ENCODE measurements at places on chromosomes 11 and 22. TPM values are rescaled to one million over a fixed set of nuclear protein-coding genes. Genes with fewer than 3 reads are reported as not detected.

Gene THY1
- total RNA-seq = 1.8 TPM

Gene IGLL1
- total RNA-seq = not detected

Gene OLFML1
- total RNA-seq = 8.5 TPM

Gene ST13
- 197 TPM for total RNA-seq

Gene GGT1
- 2.3 TPM for total RNA-seq

Gene PRAME
- total RNA-seq = not detected

Gene ZBTB16
- 78.1 TPM for total RNA-seq

Gene PLEKHB1
- total RNA-seq = 8.4 TPM

Gene MOGAT2
- 0.22 TPM for total RNA-seq

Gene MPPED2
- total RNA-seq = 9.7 TPM

Gene KMT5B
- total RNA-seq = 29.1 TPM

Gene POU2F3
- total RNA-seq = 0.19 TPM

- no peak for DNase-seq
Measured at GRCh38 chr22:21816787-21817496, 50.5 kb downstream of the MAPK1 start.

GRCh38 chr22:17348464-17349103 lies 20.7 kb upstream of the CECR2 start:
- no peak for DNase-seq

DNA sequence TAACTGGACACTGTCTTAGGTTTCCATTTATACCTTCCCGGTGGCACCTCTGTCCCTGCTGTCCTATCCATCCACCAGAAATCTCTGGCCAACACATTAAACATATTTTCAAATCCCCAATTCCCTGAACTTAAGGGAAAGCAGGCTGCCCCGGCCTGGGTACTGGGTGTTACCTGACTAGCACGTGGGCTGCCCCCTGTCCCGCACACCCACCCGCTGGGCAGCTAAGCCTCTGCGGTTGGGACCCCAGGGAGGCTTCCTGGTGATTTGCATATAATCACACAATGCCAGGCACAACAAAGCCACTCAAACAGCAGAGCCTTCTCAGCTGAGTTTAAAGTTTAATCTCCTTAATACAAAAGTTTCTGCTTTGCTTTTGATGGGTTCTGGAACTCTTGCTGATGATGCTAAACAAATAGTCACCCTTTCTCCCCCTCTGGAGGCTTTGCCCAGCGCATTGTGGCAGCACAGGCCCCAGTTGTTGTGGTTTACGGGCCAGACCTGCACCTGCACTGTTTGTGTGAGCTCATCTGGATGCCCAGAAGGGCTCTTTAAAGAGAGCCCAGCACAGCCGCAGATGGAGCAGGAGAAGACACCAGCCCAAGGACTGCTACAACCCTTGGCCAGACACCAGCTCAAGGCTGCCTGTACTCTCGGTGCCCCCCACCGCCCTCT lies 59.9 kb upstream of the POU2AF1 start:
- no peak for DNase-seq

GRCh38 chr22:23226497-23226850 lies 46.2 kb downstream of the BCR start:
- no peak for DNase-seq

DNA sequence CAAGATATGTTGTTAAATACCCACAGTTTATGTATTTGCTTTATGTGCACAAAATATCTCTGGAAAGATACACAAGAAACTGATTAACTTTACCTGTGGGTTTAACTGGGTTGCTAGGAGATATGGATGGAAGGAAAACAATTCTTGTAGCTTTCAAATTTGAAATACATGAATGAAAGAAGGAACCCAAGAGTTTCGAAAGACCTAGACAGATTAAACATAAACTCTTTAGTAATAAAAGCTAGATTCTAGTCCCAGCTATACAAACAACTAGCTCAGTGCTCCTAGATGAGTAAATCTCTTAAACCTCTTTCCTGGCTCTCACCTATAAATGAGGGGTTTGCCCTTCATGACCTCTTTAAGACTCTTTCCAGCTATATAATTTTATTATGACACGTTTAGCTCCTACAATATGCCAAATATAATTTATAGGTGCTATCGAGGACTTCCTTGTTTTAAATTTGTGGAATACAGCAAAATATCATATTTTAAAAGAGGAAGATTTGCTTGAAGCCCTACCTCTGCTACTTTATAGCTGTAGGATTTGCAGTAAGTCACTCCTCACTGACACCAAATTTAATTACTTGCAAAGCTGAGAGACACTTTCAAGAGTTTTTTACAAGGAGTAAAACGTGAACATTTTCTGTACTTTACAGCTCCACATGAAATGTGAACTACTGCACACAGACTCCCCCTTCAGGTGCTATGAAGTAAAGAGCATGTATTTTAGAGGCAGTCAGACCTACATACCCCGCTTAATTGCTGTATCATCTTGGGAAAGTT lies 50.7 kb downstream of the RRAS2 start:
- DNase-seq = no peak

GRCh38 chr11:126327281-126328000 lies 23.6 kb downstream of the DCPS start:
- no peak for DNase-seq

- DNase-seq = no peak
Measured at GRCh38 chr11:75145196-75145971, 5.5 kb upstream of the SLCO2B1 start.

- DNase-seq = peak; percentile 99
Measured at GRCh38 chr22:23838681-23839468, at the start of gene DERL3. Gene DERL3, minus strand, starts transcription at chr22:23839006. Its CDS starts 19 bp downstream, at chr22:23838987.

- peak; percentile 55 for DNase-seq
Measured at GRCh38 chr11:70828593-70829082, 423.7 kb downstream of the SHANK2 start.

DNA sequence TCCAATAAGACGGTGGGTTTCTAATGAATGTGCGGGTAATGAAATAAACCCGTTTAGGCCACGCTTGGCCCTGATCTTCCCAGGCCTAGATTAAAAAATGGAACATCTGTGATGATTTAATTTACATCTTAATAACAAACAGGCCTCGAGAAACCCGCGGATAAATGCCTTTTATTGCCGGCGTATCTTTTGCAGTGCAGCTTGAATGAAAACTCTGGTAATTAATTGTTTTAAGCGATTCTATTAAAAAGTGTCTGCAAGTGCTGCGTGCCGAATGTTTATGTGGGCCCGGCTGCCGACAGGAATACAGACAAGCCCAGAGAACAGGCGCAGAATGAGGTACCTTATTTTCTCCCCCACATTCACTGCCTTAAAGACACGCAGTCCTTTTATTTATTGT lies 420.7 kb downstream of the MN1 start:
- DNase-seq = no peak

- DNase-seq = no peak
Measured at GRCh38 chr22:11253000-11253511, 4274.9 kb upstream of the OR11H1 start.

- DNase-seq = no peak
Measured at GRCh38 chr11:68488623-68489022, 28.1 kb downstream of the PPP6R3 start.

- no peak for DNase-seq
Measured at GRCh38 chr11:116782728-116783127, 5.1 kb downstream of the ZPR1 start.

- peak; percentile 52 for DNase-seq
Measured at GRCh38 chr22:48576333-48577013, 1251.2 kb downstream of the BRD1 start.

GRCh38 chr22:24414984-24415945 lies 12.1 kb upstream of the ADORA2A start:
- no peak for DNase-seq

DNA sequence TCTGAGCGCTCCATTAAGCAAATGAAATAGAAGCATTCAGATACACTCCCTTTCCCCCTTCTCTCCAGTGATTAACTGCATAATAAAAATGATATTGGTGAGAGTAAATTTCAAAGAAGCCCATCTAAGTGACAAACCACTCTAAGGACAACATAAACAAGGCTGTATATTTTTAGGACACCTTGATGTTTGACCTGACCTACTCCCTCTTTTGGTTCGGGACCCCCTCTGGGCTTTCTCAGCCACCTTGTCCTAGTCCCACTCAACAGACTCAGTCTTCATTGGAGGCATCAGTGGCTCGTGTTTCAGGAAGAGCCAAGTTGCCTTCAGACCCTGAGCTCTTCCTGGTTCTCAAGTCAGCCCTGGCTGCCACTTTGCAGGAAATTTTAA lies 182.3 kb upstream of the NCAM1 start:
- DNase-seq = no peak

DNA sequence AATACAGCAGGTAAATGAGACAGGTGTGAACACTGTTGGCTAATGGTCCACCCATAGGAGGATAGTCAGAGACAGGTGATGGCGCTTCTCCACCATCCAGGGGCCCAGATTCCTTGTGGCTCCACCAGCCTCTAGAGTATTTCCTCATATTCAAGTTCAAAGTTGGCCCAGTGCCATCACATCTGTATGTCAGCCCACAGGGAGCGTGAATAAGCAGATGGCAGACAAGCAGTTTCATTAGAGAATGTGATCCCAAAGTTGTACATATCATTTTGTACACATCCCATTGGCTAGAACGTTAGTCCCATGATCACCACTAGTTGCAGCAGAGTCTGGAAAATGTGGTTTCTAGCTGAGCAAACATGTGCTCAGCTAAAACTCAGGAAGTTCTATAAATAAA lies 11.0 kb upstream of the CWF19L2 start:
- no peak for DNase-seq

GRCh38 chr11:14821031-14821430 lies 71.0 kb downstream of the CYP2R1 start:
- DNase-seq = no peak

- no peak for DNase-seq
Measured at GRCh38 chr11:121476379-121477032, 23.7 kb upstream of the SORL1-AS1 start.

DNA sequence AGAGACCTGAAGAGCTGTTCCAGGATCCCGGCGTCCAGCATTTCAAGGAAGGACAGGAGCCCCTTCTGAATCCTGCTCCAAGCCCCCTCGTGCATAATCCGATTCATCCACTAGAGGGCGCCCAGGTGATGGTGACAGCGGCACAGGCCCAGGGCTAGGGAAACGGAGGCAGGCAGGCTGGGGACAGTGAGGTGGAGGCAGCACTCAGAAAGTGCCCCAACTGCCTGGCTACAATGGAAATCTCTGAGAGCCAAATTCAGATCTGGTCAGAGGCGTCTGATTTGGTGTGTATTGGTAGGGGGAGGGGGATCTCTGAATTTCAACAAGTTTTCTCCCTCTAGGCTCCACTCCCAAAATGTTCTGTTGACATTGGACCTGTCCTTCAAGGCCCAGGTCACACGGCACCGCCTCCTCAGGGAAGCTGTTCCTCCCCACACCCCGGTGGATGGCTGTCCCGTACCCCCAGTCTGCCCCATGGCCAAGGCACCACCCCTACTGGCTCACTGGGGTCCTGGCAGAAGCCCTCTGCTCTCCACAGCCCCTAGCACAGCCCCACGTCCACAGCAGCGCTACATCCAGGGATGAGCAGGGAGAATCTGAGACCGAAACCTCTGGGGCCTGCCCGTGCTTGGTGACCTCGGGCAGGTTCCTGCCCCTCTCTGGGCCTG lies 142.9 kb downstream of the CRYBB2 start:
- no peak for DNase-seq

DNA sequence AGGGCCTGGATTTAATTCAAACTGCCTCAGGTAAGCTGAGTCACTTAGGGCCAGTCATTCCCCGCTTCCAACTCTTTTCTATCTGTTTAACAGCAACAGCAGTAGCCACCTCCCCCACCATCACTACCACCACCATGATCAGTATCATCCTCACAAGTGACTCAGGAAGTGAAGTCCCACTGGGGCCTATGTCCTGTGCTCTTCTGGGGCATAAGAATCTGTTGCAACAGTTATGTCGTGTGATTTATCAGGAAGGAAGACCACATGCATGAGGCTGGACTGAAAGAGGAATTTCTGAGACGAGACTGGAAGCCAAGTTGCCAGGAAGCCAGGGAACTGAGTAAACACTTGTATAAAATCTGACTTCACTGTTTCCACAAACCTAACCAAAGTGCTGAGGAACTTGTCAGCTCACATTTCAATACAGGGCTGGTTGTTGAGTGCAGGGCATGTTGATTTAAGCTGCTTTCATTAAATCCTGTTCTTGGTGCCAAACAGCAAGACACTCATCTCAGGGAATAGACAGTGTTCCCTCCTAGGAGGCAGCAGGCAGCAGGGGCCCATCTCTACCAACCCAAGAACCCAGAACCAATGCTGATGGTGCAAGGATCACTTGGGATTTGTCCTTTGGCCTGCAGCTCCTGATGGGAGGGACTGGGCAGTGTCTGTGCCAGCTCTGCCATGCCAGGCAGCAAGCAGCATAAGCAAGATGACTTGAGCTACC lies 226.7 kb upstream of the NARS2 start:
- DNase-seq = no peak

DNA sequence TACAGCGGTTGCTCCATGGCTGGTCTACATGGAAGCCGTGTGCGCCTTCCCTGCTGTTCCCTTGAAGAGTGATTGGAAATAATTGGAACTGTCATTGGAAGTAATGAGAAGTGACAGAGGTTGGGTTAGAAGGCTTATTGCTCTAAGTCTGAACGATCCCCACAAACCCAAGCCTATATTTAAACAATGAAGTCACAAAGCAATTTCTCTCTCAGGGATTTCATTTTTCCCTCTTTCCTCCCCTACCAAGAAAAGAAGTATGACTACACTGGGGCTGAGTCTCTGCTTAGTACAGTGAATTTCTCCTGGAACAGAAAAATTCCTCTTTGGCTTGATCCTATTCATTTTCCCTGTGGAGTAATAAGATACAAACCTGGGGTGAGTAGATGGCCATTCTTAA lies 7.8 kb downstream of the CLMP start:
- DNase-seq = no peak

DNA sequence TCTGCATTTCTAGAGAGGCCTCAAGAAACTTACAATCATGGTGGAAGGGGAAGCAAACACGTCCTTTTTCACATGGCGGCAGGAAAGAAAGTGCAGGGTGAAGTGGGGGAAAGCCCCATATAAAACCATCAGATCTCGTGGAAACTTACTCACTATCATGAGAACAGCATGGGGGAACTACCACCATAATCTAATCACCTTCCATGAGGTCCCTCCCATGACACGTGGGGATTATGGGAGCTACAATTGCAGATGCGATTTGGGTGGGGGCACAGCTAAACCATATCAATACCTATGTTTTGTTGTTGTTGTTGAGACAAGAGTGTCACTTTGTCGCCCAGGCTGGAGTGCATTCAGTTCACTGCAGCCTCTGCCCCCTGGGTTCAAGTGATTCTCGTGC lies 29.9 kb downstream of the SFI1 start:
- DNase-seq = no peak

GRCh38 chr22:31350410-31350863 lies 4.3 kb upstream of the PATZ1 start:
- DNase-seq = no peak

All from Right ventricle myocardium inferior (tissue), 1 donor.